ENCODE measurements at places on chromosomes 5 and 9.

- no peak for DNase-seq
Observed at GRCh38 chr5:43256261-43256966, 56.8 kb downstream of the HMGCS1 start.

DNA sequence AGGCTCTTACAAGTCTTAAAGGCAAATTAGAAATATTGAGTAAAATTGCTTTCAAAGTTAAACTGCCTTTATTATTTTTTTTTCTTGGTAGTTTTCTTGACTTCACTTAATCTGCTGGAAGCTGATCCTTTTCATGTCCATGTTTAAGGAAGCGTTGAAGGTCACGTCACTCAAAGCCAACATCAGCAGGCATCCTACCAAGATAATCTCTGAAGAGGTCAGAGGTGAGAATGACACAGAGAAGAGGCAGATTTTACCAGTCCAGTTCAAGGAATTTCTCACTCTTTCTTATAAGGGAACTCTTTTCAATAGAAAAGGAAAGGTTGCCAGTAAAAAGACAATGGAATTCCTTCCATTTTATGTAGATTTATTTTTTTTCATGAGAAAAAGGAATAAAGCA, 259.8 kb downstream of the ANXA1 start:
- no peak for DNase-seq

GRCh38 chr5:83472508-83473345, 1.2 kb downstream of the VCAN start:
- DNase-seq = peak; percentile 10

GRCh38 chr5:163976696-163977095, 471.3 kb downstream of the MAT2B start:
- DNase-seq = no peak
